ENCODE measurements at places on chromosomes 16 and 17.
A peak's percentile ranks its signal among the peaks of the same experiment; 100 is the strongest.

- no peak for DNase-seq
These were observed 37.5 kb upstream of the GSG1L start for GRCh38 chr16:28100810-28101532.

GRCh38 chr16:1075546-1075945, 3.0 kb downstream of the SSTR5 start:
- no peak for DNase-seq

DNA sequence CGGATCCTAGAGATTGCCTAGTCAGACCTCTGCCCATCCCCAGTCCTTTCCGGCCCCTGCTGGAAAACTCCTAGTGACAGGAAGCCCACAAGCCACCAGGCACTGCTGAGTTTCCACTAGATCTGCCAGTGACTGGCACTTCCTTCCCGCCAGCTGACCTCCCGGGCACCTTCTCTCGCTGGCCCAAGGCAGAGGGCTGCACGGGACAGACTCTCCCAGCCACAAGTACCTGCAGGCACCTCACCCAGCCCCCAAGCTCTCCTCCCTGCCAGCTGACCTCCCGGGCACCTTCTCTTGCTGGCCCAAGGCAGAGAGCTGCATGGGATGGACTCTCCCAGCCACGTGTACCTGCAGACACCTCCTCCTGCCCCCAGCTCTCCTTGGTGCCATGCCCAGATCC, 66.3 kb upstream of the DOC2B start:
- peak; percentile 64 for DNase-seq

DNA sequence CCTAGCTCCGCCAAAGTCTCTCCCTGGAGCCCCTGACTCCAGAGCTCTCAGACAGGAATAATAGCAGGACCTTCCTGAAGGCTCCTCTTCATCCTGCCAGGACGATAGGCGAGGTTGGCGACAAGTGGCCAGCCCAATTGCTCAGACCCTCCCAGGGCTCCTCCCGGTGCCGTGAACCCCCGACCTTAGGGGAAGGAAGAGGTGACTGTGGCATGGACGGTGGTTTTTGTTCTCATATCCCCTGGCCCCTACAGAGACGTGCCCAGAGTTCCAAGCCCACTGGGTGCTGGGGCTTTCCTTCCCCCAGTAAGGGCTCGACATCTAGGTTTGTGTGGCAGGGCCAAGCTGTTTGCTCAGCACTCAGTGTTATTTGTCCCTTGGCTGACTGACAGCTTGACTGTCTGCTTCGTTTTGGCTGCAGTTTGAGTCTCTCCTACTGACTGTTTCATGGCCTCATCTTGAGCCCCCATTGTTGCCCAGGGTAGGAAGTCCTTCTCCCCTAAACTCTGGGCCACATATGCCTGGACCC, 4.6 kb upstream of the ADCY7 start:
- DNase-seq = peak; percentile 61

DNA sequence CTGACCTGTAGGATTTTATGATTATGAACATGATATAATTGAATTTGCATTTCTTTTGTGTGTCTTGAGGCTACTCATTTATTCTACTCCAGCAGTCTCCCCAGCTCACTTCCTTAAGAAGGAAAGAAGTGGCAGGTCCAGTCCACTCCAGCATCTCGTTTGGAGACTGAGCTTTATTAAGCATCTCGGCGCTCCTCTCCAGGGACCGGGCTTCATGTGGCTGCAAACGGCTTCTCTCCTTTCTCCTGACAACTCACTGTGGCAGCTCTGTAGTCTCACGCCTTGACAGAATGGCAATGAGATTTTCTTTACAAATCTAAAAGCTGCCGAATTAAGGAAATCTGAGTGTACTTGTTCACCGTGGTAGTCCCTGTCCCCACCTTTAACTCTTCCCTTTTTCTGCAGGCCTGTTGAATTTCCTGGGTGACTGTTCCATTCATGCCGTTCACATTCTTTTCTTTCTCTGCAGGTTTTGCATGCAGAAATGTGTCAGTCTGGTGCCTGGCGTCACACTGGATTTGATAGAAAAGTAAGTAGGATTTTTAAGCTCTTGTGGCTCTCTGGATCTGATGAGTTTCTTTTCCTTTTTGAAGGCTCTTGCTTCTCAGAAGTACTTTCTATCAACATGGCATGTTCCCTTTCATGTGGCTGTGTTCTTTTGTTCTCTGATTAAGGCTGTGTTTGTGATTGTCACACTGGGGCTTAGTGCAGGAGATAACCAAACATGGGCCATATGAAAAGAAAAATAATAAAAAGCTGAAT, 200.5 kb upstream of the CHMP6 start:
- DNase-seq = peak; percentile 8

DNA sequence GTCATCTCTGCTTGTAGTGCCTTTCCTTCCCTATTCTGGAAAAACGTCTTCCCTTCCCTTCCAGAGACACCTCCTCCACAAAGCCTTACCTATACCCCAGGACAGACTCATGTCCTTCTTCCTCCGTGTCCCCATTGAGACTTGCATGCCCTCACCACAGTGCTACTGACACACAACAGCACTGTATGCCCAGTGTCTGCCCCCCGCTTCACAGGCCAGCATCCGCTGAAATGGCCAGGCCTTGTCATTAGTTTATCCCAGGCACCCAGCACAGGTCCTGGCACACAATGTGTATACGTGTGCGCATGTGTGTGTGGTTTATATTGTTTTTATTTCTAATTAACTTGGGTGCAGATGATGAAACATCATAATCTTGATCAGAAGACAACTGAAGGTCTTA, 130.1 kb upstream of the CCL2 start:
- DNase-seq = no peak

DNA sequence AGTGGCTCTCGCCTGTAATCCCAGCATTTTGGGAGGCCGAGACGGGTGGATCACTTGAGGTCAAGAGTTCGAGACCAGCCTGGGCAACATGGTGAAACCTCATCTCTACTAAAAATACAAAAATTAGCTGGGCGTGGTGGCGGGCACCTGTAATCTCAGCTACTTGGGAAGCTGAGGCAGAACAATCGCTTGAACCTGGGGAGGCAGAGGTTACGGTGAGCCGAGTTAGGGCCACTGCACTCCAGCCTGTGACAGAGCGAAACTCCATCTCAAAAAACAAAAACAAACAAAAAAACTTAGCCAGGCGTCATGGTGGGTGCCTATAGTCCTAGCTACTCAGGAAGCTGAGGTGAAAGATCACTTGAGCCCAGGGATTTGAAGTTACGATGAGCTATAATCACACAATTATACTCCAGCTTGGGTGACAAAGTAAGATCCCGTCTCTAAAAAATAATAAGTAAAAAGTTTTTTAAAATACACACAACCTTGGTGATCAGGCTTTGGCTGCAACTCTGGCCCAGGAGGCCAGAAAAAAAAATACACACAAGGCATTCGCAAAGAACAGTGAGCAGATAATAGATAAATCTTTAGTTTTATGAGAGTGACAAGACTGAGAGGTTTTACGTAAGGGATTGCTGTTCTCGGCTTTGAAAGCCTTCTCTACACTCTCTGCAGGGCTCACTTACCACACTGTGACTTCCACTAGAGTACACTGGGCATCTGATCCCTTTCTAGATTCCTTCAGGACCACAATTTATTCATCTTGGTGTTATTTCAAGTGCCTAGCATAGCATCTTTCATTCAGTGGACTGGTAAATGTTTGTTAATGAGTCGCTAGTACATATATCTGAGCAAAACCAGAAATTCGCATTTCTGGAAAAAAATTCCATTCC, 5.9 kb downstream of the GSPT1 start:
- DNase-seq = no peak

- DNase-seq = no peak
These were observed 18.3 kb upstream of the CLEC18A start for GRCh38 chr16:69932691-69933392.

- DNase-seq = no peak
These were observed 15.7 kb upstream of the ABCC3 start for GRCh38 chr17:50618941-50619340.

DNA sequence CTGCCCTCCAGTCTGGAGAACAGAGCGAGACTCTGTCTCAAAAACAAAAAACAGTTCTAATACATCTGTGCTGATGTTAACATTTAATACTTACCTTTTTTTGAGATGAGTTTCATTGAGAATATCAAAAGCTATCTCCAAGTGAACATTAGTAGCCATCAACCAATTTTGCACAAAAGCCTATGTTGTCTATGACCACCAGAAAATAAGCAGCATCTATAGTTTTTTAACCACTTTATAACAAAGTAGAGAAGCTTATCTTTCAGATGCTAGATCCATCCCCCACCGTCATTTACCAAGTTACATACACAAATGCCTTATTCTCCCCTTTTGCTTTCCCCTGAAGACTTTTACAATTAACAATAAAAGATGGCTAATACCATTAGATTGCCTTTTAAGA, 4.1 kb downstream of the SRSF1 start:
- no peak for DNase-seq

DNA sequence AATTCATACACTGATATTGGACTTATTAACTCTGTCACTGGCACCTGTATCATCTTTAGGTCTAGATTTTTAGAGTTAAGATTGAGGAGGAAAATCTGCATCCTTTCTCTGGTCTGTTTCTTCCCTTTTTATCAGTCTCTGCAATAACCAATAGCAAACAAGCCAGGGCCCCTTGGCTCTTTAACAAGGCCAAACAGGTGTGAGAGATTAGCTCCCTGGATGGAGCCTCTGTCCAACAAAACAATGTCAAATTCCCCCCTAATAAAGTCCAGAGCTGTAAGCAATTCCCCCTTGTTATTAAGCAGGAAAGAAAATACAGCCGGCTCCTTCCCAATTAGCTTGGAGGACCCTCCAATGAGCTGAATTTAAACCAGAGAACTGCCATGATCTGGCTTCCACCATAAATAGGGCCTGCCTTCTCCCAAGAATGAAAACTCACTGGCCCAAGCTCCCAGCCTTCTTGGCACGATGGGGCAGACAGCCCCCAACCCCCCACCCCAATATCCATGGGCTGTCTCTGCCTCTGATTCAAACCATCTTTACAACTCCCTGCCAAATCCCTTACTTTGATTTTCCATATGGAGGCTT, 56.1 kb upstream of the SOX9 start:
- DNase-seq = no peak

DNA sequence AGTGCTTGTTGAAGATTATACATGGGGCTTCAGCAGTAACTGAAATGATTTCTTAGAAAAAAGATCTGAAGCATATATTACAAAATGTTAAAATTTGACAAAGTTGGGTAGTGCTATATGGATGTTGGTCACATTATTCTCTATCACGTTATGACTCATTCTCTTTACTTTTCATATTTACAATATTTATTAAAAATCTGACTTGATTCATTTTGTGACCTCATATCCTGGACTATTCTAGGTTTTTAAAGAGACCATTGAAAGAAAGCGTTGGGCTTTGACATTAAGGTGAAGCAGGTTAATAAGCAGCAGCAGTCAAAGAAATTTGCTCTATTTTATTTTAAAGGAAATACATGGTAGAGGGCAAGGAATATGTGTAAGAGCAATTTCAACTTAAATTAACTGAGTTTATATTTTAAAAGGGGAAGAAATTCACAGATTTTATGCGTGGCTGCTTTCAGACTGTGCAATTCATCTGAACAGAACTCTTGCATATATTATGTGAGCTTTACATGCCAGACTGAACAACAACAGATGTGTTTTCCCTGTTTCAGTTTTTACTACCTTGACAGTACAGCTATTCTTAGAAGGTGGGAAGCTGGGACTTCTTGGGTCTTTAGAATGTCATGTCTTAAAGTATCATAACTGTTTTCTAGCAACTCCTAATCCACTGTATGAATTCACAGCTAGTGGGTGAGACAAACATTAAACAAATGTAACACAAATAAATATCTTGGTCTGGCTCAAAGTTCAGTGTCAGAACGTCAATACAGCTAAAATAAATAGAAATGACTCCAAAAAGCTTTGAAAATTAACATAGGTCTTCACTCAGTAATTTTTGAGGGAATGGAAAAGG, 10.4 kb upstream of the FAM20A start:
- no peak for DNase-seq

DNA sequence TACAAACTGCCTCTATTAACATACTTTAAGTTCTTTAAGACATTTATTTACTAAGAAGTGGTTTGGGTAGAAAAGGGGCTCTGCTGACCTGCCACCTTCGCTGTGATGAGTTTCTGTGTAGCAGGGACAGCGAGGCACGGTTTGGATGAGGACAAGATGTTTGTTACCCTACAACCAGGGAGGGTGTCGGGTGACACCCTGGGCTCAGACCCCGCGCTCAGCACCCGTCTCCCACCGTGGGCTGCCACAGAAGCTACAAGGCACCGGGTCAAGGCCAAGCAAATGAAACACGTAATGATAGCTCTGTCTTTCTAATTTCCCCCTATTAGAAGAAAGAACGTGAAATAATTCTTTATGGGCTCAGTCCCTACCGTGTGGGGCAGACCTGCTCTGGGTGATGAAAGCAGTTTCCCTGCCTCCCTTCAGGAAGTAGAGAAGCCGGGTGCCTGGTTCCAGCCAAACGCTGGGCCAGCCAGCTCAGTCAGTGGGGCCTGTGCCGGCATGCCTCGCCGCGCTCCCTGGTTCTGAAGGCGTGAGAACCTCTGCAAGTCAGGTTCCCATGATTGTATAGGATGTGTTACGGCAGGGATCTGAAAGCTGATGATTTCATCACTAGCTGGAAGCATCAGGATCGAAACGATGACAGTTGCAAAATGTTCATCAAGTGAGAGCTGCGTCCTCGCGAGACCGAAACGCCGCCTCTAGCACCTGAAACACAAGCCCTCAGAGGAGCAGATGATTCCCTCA, 3.9 kb downstream of the ZNF750 start:
- DNase-seq = peak; percentile 49

DNA sequence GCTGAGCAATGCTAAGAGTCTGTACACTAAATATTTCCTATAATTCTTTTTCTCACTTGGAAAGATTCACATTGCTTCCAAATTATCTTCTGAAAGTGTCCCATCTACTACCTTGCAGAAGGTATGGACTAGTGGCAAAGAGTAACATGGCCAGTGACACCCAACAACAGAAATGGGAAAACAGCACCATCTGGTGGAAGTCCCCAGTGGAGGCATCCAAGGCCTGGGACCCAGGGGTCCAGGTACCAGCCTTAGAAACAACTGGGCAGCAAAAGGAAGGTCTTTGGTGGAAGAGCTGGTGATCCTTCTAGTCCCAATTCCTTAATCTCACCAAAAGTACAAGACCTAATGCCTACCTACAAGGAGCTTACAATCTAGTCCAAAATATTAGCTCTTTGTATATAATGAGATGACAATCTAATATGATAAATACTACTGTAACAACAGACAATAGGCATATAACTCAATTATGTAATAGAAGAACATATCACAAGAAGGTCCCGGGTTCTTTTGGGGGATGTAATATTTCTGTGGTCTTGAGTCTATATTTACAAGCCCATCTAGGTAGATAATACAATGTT, 55.3 kb downstream of the SKAP1 start:
- no peak for DNase-seq

Measured in sigmoid colon (tissue), 7 donors.